ENCODE measurements at places on chromosomes 7 and 10.
A peak's percentile ranks its signal among the peaks of the same experiment; 100 is the strongest.

GRCh38 chr7:111975346-111975745 is 230.9 kb downstream of the DOCK4 start:
- no peak for DNase-seq

DNA sequence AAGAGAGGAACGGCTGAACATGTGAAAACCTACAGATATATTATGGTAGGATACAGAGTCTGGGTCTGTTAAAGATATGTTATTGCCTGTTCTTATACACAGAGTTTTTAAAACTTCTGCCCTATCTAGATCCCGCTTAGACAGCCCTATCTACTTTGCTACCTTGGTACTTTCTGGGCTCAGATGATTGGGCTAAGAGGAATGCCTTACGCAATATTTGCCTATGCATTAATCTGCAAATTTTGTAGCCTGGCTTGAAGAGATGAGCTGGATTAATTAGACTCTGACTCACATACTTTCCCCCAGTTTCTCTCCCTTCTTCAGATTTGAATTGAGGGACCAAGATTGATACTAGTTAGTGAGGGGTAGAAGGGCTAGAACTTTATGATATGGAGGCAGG is 33.6 kb upstream of the A1CF start:
- DNase-seq: no peak

GRCh38 chr7:78473571-78474301 is 675.2 kb downstream of the PHTF2 start:
- DNase-seq: no peak

- DNase-seq: no peak
Observed at GRCh38 chr7:67788669-67789068, 792.0 kb downstream of the TYW1 start.

DNA sequence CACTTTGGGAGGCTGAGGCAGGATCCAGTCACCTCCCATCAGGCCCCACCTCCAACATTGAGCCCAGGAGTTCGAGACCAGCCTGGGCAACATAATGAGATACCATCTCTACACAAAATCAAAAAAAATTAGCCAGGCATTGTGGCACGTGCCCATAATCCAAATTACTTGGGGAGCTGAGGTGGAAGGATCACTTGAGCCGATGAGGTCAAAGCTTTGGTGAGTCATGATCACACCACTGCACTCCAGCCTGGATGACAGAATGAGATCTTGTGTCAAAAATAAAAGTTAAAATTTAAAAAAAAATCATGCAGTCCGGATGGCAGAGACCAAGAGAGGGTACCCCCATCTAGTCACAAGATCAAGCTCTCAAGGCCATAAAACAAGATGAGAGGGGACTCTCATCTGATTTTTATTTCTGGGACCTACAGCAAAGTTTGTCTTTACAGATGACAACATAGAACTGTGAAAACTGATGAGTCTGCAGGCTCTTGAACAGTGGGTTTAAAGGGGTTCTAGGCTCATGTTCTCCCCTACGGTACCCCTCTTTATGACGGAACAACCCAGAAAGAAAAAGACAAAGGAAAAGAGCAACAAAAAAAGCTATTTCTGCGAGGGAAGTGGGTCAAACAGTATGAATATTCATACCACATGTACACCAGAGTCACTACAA is 28.9 kb upstream of the CREB3L2 start:
- no peak for DNase-seq

- no peak for DNase-seq
Observed at GRCh38 chr10:88471899-88472298, 111.2 kb downstream of the RNLS start.

DNA sequence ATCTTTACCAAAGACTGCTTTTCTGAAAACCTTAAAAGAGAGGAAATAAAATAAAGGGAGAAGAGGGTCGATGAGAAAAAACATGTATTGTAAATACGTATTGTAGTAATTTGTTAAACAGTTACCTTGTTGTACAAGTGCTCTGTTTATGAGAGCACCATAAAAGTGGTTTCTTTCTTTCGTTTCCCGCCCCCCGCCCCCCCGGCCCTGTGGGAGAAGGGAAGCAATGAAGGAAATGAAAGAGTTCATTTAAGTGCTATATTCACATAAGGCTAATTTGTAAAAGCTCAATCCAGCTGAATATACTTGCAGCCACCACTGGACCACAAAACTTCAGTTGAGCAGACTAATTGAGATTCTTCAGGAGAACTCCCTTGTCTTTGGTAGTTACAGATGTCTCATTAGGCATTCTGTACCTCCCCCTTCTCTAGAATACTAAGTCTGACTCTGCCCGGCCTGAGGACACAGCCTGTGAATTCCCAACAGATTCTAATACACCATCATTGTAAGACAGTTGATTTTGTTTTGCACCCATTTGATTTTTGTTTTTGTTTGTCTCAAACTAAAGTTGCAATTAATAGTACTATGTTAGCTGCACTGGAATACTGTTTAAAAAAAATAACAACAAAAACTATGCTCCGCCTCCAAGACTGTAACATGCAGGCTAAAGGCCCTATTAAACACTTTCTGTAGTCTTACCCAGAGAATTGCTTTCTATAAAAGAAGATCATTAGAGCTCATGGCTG is 124.9 kb downstream of the ARHGAP12 start:
- no peak for DNase-seq

GRCh38 chr10:45442662-45443061 is 68.6 kb downstream of the ALOX5 start:
- DNase-seq: no peak

- DNase-seq: peak; percentile 8
Observed at GRCh38 chr10:62230344-62231121, 38.1 kb downstream of the RTKN2 start.

DNA sequence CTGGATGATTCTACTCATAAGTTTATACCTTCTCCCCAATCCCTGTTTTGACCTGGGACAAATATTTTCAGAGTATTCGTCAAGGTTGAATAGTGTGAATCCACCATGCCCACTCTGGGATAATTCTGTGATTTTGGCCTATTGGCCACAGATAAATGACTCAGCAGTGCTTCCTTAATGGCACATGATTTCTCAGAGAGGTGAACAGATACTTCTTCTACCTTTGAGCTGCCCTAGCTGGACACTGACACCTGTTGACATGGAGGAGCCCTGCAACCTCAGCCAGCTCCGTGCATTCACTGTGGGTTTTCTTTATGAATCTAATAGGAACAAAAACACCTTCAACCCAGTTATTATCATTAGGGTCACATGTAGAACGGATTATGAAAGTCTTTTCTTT is 40.9 kb upstream of the HPS1 start:
- no peak for DNase-seq

GRCh38 chr10:79130255-79130654 is 61.5 kb downstream of the ZMIZ1 start:
- DNase-seq: no peak

DNA sequence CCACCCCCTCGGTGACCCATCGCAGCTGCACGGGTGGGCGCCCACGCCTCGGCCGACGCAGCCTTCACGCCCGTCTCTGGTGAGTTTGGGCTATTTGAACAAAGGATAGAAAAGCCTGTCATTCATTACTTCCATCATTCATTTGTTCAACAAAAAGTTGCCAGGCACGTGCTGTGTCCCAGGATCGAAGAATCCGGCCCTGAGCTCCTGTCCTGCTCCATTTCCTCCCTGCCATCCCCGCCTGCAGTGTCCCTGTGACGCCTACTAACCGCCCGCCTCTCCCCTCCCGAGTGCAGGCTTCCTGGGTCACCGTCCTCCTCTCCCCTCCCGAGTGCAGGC is 340.1 kb downstream of the WDR37 start:
- no peak for DNase-seq

- DNase-seq: peak; percentile 93
Observed at GRCh38 chr7:44259547-44260457, 59.0 kb downstream of the YKT6 start.

GRCh38 chr10:17412323-17412722 is 42.1 kb downstream of the ST8SIA6 start:
- DNase-seq: no peak

DNA sequence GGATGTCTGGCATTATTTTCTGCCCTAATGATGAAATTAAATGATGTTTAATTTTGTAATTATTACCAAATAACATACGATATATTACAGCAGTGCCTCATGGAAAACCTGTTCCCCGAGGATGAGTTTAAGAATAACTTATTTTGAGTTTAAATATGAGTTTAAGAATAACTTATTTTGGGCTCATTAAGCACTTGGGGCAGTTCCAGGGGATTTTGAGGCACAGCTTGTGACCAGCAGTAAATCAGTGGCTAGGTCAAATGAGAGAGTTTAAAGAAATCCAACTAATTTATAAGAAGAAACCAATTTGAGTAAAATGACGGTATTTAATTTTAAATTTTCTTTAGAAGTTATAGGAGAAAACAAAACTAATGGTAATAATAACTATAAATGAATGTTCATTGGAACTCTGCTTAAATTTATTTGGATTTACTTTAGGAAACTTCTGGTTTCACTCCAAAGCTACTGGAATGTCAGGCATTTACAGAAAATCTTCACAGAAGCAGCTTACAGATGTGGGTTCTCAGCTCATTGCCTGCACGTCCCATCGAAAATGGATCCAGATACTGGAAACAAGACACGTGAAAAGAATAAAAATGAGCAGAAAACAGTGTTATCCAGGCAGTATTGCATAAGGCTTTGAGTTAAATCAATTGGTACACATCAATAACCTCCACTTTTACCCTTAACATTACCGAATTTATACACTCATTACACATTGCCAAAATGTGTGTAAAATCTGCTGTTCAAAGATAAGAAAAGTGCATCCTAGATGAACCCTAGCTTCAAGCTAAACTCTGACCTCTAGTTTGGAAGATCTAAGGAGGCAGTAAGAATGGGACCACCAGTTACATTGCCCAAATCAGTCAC is 784.5 kb upstream of the IGFBP3 start:
- peak; percentile 21 for DNase-seq

GRCh38 chr10:72109636-72110157 is 21.3 kb upstream of the SPOCK2 start:
- no peak for DNase-seq

DNA sequence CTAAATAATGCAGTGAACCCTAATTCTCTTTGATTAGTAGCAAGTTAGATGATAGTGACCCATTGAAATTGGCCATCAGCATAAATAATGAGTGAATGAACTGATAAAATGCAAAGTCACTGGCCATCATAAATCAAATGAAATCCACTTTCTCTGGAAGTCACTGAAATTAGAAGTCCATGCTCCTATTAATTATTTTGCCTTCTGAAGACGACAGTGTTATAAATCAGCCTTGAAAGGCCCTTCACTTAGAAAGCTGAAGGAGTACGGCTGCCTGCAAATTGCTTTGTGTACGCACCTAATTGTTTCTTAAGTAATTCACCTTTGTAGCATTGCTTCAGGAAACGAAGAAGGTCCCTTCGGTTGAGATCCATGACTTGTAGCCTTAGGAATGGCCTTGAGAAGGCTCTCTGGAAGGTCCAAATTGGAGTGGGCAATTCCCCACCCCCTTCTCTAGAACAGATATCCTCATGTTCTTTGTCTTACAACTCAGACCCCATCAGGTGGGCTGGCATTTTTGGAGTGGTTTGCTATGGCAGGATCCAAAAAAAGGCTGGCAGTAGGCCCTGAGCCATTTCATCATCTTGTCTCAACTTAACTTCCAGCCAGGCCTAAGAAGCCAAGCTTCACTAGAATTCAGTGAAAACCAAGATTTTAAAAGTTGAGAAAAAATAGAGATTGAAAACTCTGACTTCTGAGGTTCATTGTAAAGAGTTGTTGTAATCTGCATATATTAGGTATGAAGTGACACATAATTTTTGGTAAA is 420.3 kb downstream of the LRMDA start:
- DNase-seq: no peak

DNA sequence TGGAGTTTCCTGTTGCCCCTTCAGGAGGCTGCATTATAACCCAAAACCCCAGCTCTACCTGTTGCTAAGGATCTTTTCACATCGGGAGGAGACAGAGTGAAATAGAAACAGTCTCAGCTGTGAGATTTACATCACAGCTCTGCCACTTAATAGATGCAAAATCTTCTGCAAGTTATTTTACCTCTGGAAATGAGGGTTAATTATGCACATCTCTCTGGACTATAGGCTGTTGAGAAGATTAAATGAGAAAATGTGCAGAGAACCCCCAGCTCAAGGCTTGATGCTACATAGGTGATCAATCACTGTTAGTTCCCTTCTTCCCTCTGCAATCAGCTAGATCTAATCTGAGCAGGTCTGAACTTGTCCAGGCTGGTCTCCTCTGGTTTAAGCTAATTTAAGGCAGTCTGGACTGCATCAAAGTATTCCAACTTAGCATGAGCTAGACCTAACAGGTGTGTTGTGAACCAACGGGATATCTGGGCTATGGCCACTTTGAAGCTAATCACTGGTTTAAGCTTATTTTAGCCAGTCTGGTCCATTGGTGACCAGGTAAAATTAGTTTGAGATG is 8.9 kb upstream of the LRRC18 start:
- no peak for DNase-seq

DNA sequence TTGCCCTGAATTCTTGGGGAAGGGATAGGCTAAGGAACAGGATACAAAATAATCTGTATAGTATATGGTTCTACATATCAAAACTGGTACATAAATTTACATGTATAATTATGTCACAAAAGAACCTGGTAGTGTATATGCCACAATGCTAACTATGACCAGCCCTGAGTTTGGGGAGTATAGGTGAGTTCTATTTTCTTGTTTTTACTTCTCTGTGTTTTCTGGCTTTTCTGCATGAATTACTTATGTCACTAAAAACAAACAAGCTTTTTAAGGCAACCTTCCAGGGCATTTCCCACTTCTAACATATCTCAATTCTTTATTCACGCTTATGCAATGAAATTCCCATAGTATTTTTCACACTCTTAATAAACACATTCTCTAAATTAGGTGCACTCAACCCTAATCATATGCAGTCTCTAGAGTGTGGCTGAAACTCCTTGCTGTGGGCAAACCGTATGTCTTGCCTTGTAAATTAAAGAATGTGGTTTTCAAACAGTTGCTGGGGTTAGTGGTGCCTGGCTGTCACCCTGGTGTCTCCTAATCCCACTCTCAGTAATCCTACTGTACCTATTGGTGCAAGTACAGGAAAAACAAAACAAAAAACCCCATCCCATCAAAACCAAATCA is 14.0 kb upstream of the INSIG1 start:
- no peak for DNase-seq

GRCh38 chr7:55202150-55202913 is 162.8 kb upstream of the LANCL2 start:
- no peak for DNase-seq

DNA sequence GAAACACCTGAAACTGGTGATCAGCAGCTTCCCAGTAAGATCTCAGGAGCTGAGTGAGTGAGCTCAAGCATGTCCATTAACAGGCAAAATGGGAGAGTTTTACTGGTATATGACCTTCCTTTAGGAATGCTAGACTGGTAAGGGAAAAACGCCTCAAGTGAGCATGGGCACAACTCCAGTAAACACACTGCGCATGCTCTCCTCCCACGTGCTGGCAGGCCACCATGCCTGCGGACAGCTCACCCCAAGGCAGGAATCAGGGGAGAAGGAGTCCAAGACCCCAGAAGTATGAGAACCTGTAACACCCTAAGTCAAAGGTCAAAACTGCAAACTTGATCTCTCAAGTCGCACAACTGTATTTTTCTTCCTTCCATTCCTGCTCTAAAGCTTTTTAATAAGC is 128.3 kb downstream of the CD36 start:
- no peak for DNase-seq

GRCh38 chr10:51952056-51952455 is 252.7 kb upstream of the CSTF2T start:
- no peak for DNase-seq

GRCh38 chr7:148581624-148582023 is 8.9 kb upstream of the C7orf33 start:
- no peak for DNase-seq

GRCh38 chr7:85021101-85021704 is 165.7 kb downstream of the SEMA3D start:
- no peak for DNase-seq

GRCh38 chr10:114349522-114350215 is 54.6 kb downstream of the AFAP1L2 start:
- DNase-seq: no peak

GRCh38 chr10:76509446-76509845 is 1078.0 kb downstream of the LRMDA start:
- no peak for DNase-seq

Data from AG09309 (cell line).